ENCODE measurements at places on chromosomes 12 and 14.

DNA sequence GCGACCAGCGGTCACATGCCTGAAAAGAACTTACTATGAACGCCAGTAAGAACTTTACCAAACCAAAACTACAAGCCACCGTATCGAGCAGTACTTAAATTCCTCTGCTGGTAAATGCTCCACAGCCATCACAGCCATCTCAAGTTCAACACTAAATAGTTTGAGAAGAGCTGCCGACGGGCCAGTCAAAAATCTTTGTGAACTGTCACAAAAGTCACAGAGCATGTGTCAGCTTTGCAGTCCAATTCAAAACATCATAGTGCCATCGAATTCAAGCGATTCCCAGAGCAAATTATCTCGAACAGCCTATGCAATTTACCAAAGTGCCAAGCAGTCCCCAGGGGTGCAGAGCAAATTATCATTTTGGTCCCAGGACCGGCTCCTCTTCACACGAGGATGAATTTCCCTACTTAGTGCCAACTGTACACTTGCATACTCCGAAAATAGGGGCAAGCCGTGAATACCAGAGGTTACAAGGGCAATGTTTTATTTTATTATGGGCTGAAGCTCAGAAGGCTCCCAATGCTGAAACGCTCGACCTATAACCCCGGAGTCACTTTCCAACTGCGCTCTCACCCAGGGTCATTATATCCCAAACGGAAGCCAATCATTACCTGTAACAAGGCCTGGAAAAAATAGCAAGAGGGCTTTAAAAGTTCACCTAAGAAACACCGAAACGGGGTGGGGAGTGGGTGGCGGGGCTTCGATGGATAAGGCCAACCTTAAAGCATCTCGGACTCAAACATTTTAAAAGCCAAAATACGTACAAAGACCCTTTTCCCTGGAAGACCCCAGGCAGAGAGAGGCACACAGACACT lies 1.1 kb downstream of the LRP6 start:
- no peak for DNase-seq

- no peak for DNase-seq
These were observed 1.3 kb downstream of the PPFIA2 start for GRCh38 chr12:81757731-81758365.

GRCh38 chr14:43116341-43116740 lies 1390.7 kb downstream of the FSCB start:
- no peak for DNase-seq

DNA sequence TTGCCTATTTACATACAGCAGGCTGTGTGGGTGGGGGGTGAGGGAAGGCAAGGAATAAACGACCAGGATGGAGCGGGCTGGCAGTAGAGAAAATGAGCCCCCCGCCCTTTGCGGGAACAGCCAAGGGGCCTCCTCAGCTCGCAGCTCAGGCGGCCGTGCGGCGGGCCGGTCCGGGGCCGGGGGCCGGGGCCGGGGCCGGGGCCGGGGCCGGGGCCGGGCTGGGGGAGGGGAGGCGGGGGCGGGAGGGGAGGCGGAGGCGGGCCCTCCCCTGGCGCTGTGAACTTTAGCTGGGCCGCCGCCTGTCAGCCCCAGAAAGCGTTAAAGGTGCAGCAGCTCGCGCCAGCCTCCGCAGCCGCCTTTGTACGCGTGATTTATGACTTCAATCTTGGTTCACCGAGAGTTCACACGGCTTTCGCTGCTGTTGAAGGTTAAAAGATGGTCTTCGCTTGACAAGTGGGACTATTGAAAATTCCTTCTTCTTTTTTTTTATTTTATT lies 28.8 kb downstream of the HOXC4 start:
- no peak for DNase-seq

DNA sequence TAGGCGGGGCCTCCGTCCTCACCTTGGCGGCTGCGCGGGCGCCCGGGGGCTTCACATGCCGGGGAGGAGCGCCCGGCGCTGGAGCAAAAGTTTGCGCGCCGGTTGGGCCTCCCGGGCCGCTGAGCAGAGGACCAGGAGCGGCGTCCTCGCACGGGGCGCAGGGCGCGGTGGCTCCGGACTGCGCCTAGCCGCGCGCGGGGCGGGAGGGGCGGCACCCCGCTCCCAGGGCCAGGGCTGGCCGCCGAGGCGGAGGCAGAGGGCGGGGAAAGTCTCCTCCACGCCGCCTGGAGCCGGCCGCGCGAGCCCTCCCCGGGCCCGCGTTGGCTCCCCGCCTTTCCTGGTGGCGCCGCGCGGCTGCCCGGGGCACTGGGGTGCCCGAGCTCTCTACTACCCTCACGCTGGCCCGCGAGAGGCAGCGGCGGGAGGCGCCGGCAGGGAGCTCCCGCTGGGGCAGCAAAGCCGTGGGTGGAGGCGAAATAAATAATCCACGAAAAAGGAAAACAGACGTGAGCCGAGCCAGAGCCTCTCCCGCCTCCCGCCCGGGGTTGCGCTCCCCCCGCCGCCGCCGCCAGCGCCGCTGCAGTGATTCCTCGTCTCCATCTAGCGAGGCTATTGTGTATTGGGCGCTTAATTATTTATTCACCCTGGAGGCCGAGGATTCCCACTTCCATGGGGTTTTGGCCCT lies 400 bp upstream of the PRIMA1 start:
- DNase-seq = no peak

DNA sequence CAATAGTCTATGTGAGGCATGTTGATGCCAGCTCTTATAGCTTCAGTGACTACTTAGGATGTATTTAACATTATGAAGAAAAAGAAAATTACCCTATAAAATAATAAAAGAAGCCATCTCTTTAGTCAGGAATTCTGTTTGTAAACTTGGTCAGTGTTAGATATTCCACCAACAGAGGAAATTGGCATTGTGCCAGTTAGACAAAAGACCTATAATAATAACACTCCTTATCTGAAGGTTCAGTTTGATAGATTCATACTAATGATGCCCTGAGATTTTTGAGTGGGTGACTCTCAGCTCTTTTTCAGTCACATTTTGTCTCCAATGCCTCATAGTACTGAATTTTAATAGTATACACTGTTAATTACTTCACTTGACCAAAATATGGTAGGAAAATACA lies 6.6 kb downstream of the SYT10 start:
- DNase-seq = no peak
